ENCODE measurements at places on chromosomes 13 and 19.

GRCh38 chr19:17645339-17645963, 42.7 kb downstream of the UNC13A start:
- no peak for DNase-seq

GRCh38 chr19:35666251-35666913, at the start of gene UPK1A:
Gene UPK1A, plus strand, starts transcription at chr19:35666517. Its CDS starts 296 bp downstream, at chr19:35666813.
- DNase-seq: no peak

GRCh38 chr13:39522329-39522728, 80.7 kb downstream of the LHFPL6 start:
- no peak for DNase-seq

GRCh38 chr13:26469602-26470001, 87.9 kb upstream of the WASF3 start:
- DNase-seq: no peak

DNA sequence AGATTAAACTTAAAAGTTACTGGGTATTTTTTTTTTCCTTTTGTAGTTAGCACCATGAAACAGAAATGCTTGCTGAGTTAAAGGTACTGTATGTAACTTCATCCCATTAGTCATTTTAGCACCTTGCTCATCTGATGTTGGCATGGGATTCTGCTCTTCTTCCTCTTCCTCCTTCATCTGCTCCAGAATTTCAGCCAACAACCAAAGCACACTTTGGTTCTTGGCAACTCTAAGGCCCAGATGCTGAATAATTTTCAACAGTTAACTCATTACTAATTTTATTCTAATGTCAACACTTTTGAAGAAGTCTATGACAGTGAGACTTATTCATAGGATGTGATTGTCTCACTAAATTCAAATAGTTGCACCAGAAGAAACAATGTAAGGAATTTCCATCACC, 359.2 kb downstream of the KCTD12 start:
- no peak for DNase-seq

GRCh38 chr13:98315902-98316301, 138.8 kb upstream of the RNF113B start:
- no peak for DNase-seq

- no peak for DNase-seq
These were observed 24.9 kb downstream of the MICOS13 start for GRCh38 chr19:5655412-5655811.

DNA sequence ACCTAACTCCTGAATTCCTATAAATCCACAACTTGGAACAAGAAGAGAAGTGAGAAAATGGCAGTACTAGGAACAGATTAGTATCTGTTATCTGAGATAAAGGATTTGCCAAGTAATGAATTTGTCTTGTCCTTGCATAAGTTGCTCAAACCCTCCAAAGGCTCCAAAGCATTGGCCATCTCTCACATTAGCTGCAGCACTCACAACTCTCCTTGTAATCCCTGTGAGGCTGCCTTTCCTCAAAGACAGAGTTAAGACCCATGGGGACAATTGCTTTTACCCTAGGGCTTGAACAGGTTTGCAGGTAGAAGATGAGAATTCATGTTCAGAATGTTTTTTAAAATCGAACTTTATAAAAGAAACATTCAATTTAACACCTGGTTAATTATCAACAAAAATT, 1702.2 kb downstream of the EFNB2 start:
- no peak for DNase-seq

- DNase-seq: peak; percentile 48
These were observed 16.0 kb downstream of the ALOX5AP start for GRCh38 chr13:30751183-30751933.

DNA sequence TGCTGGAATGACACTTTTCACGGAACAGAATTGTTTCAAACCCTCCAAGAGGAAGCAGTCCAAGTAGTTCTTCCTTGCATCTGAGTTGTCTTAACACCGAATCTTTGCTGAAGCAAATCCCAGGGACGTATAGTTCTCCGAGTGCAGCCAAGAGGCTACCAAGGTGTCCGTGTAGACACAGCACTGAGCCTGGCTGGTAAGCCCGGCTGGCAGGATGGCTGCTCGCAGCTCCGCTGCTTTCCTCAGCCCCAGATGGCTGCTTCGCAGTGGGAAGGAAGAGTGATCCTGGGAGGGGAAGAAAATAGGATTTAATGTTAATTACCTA, 105.0 kb downstream of the SLC7A1 start:
- DNase-seq: no peak

DNA sequence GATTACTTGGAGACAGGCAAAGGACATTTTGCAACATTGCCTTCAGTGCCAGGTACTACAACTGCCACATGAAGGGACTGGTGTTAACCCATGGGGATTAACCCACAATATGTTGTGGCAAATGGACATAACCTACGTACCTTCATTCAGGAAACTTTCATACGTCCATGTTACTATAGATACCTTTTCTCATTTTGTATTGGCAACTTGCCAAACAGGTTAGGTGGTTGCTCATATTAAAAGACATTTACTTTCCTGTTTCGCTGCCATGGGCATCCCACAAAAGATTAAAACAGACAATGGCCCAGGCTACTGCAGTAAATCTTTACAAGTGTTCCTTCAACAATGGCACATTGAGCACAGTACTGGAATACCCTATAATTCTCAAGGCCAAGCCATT, 925.3 kb downstream of the SLITRK6 start:
- DNase-seq: no peak

DNA sequence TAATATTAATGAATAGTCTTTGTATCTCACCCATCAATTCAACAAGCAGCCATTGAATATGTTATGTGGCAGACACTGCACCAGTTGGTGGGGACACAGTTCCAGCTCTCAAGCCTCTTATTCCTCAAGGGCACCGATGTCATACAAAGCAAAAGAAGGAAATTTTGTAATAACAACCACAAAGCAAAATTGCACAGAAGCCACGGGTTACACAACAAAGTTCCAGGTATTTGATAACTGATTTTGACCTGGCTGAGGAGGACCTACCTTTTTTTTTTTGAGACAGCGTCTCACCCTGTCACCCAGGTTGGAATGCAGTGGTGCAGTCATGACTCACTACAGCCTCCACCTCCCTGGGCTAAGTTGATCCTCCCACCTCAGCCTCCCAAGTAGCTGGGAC, 266.7 kb downstream of the FOXO1 start:
- peak; percentile 44 for DNase-seq

GRCh38 chr19:55526216-55527196, 10.4 kb downstream of the SBK2 start:
- DNase-seq: peak; percentile 30

GRCh38 chr13:20831933-20832332, 58.2 kb upstream of the EEF1AKMT1 start:
- DNase-seq: no peak
